ENCODE measurements at places on chromosomes 7 and 10. TPM values are rescaled to one million over a fixed set of nuclear protein-coding genes. Genes with fewer than 3 reads are reported as not detected.

The STEAP2 gene
- 0.49 TPM for total RNA-seq

DNA sequence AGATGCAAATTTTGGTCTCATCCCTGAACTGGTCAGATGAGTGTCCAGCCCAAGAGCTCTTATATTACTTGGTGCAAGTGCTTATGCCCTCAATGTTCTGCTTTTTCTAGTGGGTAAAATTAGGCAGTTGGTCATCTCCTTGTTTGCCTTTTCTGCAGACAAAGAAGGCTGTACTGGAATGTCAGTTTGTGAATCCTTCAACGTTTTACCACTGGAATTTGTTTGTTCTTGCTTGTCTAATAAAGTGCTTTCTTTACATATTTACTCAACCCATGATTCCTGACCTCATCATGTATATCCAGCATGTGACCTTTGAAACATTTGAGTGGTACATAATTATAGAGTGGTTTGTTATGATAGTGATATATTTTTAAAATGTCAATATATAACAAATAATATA, 232.2 kb upstream of the TEX47 start:
- no peaks in the 10 kb centered on the region for H3K36me3 ChIP-seq
- H3K27me3 ChIP-seq: no peaks in the 10 kb centered on the region
- no peak overlapping the region for H3K27ac ChIP-seq
- H3K4me1 ChIP-seq: no peaks in the 10 kb centered on the region

DNA sequence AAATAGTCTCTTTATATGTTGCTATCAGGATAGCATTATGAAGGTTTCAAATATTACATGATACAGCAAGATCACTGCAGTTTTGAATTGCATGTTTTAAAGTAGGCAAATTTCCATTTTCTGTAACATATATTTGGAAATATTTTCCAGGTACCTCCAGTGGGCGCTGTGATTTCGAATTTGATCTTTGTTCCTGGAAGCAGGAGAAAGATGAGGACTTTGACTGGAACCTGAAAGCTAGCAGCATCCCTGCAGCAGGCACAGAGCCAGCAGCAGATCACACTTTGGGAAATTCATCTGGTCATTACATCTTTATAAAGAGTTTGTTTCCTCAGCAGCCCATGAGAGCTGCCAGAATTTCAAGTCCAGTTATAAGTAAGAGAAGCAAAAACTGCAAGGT, 299.0 kb downstream of the MALRD1 start:
- no peaks in the 10 kb centered on the region for H3K36me3 ChIP-seq
- no peaks in the 10 kb centered on the region for H3K27me3 ChIP-seq
- H3K4me1 ChIP-seq: no peaks in the 10 kb centered on the region
- no peak overlapping the region for H3K27ac ChIP-seq

DNA sequence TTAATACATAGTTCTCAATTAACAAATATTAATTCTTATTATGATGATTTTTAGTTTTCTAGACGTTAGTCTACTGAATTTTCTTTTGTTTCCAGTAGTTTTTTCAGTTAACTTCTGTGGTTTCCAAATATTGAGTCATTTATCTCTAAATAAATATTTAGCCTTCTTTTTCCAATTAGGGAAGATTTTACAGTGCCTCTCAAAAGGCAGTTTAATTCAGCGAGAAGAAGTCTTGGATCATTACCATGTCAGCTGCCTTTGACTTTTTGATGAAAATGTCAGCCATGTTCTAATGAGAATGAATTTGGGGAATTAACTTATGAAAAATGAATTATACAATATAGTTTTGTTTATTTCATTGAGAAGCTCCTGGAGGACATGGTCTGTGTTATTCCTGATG, 90.0 kb downstream of the CDK14 start:
- H3K36me3 ChIP-seq: no peaks in the 10 kb centered on the region
- no peak overlapping the region for H3K27ac ChIP-seq
- no peak overlapping the region for H3K4me3 ChIP-seq
- H3K4me1 ChIP-seq: peaks cover 5% of the 10 kb centered on the region
- H3K27me3 ChIP-seq: no peaks in the 10 kb centered on the region

- H3K4me3 ChIP-seq: no peak overlapping the region
- no peak overlapping the region for H3K27ac ChIP-seq
- peaks cover 4% of the 10 kb centered on the region for H3K36me3 ChIP-seq
- peak; percentile 43 for DNase-seq
These were observed 20.0 kb downstream of the KCP start for GRCh38 chr7:128890306-128891109.

GRCh38 chr10:75399461-75400162, 2.0 kb downstream of the ZNF503 start:
- no peak overlapping the region for H3K27ac ChIP-seq
- H3K27me3 ChIP-seq: peaks cover 28% of the 10 kb centered on the region
- peak overlapping the region; percentile 99 for H3K4me3 ChIP-seq
- H3K4me1 ChIP-seq: peaks cover 25% of the 10 kb centered on the region

GRCh38 chr7:128884561-128885369, 22.1 kb downstream of the ATP6V1F start:
- H3K36me3 ChIP-seq: peaks cover 3% of the 10 kb centered on the region
- H3K4me3 ChIP-seq: no peak overlapping the region
- no peak overlapping the region for H3K27ac ChIP-seq

DNA sequence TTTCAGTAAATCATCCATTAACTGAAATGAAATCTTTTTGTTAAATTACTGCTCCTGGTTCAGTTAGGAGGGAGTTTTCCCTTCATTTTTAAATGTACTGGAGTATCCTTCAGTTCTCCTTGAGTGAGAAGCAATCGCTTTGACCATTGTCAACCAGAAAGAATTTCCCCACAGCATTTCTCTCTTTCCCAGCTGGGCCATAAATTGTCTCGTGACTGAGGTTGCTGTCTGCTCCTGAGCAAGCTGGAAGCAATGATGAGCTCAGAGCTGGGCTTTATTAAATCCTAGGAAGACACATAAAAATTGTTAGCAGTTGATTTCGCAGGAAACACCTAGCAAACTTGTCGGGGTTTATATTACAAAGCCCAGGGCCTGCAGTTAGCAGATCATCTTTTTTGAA, 102.0 kb upstream of the INSYN2A start:
- H3K27me3 ChIP-seq: peaks cover 5% of the 10 kb centered on the region
- DNase-seq: no peak
- H3K4me3 ChIP-seq: no peak overlapping the region

DNA sequence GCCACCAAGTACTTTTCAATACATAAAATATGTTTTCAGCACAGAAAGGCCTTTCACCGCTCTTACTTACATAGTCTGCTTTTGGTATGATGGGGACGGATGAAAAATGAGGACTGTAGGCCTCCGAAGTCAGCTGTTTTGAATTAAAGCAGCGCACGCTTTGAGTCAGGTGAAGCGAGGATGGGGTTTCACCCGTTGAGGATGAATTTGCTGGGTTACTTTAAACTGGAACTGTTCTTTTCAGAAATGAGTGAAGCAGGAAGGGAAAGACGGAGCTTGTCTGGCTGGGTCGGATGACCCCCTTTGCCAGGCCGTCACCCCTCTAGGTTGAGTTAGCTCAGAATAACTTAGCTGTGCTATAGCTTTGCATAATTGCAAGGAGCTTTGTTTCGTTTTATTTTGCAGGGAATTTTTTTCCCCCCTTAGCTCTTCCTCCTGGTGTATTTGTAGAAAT, 40.0 kb downstream of the CUX1 start:
- DNase-seq: no peak
- peak overlapping the region; percentile 95 for H3K27ac ChIP-seq
- H3K27me3 ChIP-seq: peaks cover 7% of the 10 kb centered on the region
- H3K36me3 ChIP-seq: peaks cover 9% of the 10 kb centered on the region
